Stimulated activated CD8-positive, alpha-beta memory T cell treated with anti-CD3 and anti-CD28 coated beads, Interleukin-7, amount 100 ng/mL, for 48 hours (primary cell): ENCODE measurements at places on chromosomes 3 and 15.

DNA sequence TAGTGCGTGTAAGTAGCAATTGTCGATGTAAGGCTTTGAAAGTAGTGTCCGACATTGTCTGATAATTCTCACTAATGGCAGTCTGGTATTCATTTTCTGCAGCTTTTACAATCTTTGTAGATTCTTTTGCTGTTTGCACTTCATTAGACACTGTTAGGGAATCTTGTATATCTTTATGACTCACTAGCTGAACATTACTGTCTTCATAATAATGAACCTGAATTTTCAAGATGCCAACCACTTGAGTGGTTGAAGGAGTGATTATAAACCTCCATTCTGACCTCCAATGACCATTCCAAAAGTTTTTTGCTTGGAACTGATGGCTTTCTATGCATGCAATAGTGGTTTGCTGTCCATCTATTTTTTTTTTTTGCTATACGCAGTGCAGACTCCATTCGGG is 76.4 kb upstream of the MFGE8 start:
- DNase-seq, result no peak

- no peak for DNase-seq
These were observed 9.4 kb downstream of the GOLGA6L2 start for GRCh38 chr15:23437673-23438072.

- DNase-seq, result no peak
These were observed 14.5 kb downstream of the SPTBN5 start for GRCh38 chr15:41879321-41879845.

GRCh38 chr3:180990505-180990904 is 969 bp upstream of the DNAJC19 start:
- no peak for DNase-seq

DNA sequence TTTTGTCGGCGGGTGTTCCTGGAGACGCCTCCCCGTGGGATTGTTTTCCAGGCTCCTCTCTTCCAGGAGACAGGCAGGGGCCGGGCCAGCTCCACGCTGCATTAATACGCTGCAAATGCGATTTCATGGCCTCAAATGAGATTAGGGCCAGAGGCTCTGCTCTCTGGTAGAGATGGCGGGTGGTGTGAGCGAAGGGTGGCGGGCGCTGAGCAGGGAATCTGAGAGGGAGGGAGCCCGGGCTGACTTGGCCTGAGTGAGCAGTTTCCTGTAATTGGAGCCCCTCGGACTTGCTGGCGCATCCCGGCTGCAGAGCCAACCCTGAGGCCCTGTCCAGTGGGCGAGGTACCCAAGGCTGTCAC is 7.4 kb upstream of the CCDC33 start:
- DNase-seq, result no peak

- no peak for DNase-seq
These were observed 14.2 kb upstream of the ANKDD1A start for GRCh38 chr15:64897345-64897985.

DNA sequence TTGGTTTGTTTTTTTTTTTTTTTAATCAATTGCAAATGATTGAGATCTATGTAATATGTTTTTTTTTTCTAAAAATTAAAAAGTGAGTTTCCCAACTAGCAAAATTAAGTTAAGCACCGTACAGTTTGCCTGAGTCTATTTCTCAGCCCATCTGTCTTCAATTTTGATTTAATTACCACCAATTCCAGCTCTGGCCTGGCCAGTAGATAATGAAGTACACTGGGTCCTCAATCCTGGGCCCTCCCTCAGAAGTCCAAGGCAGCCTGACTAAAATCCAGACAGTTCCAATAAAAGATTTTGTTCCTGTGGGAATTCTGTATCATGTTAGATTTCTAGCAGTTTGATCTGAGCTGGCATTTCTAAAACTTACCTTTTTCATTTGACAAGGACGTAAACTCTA is 887.2 kb downstream of the NAALADL2 start:
- DNase-seq, result no peak

DNA sequence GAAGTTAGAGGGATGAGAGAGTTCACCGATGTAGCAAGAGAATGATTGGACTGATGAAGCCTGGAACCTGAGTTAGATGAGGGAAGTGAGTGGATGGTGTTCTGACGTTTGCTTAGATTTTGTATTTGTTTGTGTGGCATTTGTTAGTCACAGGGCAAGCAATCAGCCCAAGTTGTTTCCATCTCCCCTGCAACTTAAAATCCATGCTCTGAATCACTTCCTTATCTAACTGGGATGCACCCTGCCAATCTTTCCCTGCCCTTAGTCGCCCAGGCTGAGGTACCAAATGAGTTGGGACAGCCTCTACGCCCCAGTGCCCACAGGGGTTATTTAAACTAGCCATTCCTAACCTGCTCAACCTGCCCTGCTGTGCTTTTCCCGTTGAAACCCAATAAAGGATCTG is 12.6 kb downstream of the PAQR5 start:
- DNase-seq, result no peak

- no peak for DNase-seq
These were observed 420.9 kb downstream of the LPP start for GRCh38 chr3:188574885-188575284.

DNA sequence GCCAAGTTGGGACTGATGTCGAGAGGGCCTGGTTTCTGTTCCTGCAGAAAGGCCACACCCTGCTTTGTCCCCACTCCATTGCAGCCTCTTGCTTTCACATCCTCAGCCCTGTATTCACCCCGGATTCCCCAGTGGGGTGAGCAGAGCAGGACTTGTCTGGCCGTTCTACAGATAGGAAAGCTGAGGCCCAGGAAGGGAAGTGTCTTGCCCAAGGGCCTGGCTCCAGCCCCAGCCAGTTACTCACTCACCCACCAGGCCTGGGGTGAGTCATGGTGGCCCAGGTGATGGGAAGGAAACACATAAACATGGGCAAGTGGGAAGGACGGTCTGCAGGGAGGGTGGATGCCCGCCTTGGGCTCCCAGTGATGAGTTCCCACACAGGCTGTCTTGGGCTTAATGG is 6.1 kb upstream of the DUSP7 start:
- DNase-seq, result no peak

- DNase-seq, result no peak
These were observed 4.0 kb downstream of the INAFM2 start for GRCh38 chr15:40327457-40327856.

DNA sequence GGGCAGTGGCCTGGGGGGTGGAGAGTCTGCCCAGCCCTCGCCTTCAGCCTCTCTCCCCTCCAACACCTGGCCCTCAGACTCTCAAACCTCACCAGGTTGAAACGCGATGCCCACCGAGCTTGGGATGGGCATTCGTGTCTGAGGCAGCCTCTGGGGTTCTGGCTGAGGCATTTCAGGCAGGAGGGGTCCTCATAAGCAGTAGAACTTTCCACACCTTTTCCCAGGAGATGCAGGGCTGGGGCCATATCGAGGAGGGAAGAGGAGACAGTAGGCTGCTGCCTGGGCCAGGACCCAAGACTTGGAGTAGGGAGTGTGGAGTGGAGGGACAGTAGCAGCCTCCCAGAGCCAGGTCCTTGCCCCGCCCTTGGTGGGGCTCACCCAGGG is 24.6 kb downstream of the ACAA1 start:
- DNase-seq, result no peak

DNA sequence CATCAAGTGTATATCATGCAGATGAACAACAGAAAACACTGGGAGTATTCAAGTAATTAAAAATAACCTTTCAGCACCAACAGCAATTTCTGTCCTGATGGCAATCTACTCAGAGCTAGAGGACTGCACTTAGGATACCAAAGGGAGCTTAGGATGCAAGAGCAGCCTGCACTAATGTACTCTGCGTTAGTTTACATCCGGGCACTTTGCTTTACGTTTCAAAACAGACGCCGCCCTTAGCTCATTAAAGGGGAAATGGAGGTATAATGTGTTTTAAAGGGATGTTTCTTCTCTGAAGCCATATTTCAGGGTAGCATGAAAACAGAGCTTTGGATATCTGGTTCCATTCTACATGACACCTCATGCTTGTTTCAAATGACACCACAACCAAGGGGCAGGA is 14.0 kb upstream of the B3GNT5 start:
- no peak for DNase-seq

GRCh38 chr15:64030123-64030522 is 16.2 kb downstream of the DAPK2 start:
- no peak for DNase-seq

DNA sequence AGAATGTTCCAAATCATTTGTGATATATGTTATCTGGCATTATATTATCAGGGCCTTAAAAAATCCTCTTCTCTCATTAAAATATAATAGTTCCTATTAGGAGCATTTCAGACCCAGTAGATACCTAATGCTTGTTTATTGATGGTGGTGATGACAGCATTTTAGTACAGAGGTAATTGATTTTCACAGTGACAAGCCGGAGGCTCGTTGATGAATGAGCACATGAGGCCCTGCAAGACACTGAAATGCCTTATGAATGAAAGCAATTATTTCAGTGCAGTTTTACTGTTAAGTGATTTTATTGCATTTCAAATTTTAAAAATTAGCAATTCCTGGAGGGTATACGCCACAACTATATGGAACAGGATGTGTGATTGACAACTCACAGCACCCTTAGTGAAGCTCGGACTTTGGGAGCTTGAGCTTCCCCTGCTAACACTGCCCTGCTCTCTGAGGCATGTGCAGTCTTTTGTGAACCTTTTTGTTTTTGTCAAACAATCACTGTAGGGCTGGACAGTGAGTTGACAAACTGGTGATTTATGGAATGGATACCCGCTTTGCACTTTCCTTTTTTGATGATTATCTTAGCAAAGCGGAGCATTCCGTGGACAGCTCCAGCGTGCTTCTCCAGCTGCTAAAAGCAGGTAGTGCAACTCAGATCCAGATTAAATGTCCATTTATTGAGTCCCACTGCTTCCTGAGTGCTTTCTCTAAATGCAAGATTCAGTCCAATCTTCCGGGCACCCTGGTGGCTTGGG is 187.0 kb upstream of the ATP10A start:
- no peak for DNase-seq

DNA sequence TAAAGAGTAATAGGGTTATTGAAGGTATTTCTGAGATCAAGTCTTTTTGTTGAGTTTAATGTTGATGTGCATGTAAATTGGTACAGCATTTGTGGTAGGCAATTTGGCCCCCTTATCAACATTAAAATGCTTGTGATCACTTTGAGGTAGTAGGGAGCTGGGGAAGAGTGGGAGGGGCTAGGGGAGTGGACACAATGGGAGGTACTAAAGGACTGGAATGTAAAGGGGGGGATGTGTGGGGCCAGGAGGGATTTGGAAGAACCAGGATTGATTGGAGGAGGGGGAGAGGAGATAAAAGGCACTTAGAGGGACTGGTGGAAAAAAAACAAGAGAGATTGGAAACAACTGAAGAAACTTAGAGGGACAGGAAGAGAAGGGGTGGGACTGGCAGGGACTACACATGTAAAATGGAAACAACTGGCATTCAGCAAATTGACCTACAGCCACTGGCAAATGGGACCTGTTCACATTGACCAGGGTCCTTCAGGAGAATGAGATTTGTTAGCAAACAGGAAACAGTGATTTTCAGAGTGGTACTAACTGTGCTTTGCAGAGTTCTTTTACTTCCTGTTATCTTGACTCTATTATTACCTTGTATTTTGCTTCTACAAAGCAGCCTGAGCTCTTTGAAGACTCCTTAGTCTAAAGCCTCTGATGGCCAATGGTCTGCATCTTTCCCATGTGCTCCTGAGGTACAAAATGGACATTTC is 47.8 kb upstream of the ZBTB38 start:
- DNase-seq, result no peak

DNA sequence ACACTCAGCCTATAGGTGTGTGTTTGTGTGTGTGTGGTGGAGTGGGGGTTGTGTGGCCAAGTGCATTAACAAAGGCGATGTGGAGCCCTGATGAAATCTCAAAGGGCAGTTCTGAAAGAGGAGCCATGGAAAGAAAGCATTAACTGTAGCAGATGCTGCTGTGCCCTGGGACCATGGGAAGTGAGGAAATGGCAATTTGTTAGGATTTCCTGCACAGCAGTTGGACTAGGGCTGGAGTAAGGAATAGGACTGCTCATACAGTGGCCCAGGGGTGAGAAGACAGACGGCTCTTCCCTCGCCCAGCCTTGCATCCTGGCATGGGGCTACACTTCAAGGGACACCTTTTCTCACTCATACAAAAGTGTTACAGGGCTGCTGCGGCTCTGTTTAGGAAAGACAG is 12.3 kb upstream of the ZBTB38 start:
- DNase-seq, result no peak

DNA sequence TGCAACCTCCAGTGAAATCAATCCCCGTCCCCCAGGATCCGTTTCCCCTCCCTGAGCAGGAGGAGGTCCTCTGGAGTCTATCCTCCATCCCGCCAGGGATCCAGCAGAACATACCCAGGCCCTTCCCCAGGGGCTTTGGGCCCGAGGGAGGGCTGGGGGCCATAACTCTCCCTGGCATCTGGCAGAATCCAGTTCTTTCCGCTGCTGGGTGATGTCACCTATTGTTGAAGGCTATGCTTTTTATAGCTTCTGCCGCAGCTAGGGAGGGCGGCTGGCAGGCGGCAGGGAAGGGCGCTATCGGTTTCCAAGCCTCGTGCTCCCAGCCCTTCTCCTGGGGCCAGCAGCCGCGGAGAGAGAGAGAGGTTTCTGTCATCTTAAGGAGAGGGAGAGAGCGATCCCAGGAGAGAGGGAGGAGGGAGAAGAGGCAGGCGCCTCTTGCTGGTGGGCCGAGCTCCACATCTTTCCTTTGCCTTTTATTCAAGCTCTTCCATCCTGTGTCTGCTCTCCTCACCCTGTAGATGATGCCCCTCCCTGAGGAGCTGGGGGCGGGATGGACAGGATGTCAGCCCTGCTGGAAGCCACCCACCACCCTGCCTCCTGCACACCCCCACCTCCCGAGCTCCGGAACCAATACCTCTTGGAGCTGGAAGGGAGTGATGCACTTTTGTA is 120.1 kb downstream of the ANP32A start:
- DNase-seq, result no peak

- DNase-seq, result no peak
These were observed 93.5 kb downstream of the CORO2B start for GRCh38 chr15:68672251-68672650.

DNA sequence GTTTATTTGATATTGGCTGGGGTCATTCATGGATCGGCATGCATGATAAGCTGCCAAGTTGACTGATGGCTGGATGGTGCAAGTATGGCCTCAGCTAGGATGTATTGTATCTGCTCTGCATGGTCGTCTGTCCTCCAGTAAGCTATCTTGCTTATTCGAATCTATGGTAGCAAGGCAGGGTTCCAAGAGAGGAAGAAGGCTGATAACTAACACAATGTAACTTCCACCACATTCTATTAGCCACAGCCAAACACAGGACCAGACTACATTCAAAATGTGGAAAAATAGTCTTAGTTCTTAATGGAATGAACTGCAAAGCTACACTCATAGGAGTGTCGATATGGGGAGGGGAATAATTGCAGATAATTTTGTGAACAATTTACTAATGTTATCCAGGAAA is 175.2 kb downstream of the ARPP21 start:
- DNase-seq, result no peak

GRCh38 chr3:3683261-3683660 is 116.0 kb upstream of the LRRN1 start:
- no peak for DNase-seq

GRCh38 chr3:4926892-4927291 is 52.3 kb upstream of the BHLHE40 start:
- DNase-seq, result no peak

DNA sequence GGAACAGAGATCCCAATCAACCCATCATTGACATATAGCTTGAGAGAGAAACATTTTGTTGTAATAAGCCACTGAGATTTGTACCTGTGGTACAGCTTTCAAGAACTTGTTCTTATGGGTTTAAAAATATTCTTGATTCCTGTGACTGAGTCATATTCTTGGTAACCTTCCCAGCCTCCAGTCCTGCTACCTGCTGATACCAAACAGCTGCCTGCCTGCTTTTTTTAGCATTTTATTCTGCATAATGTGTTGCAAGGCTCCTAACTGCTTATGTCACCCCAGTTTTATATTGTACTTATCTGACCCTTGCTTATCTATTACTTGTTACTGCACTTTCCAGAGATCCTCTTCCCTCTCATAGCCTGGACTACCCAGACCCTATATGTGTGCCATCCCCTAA is 349.3 kb upstream of the SOX2 start:
- no peak for DNase-seq
